ENCODE measurements at places on chromosomes 1 and 21. TPM values are rescaled to one million over a fixed set of nuclear protein-coding genes. Genes with fewer than 3 reads are reported as not detected.

FMO2 gene
- not detected for total RNA-seq

DNA sequence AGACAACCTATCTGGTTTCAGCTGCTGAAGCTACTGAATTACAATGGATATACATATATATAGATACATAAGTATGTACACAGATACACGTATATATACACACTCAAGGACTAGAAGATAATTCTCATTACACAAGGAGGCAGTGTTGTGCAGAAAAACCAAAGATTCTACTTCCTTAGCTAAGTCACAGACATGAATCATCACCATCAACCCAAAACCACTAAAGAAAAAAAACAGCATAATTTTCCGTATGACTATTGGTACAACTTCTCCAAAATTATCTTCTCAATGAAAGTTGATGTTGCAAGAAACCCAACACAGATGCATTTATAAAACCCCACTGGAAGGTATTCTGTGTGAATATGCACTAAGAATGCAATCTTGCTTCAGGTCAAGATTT lies 36.8 kb upstream of the RPF1 start:
- H3K27ac ChIP-seq, result no peak overlapping the region
- no peak overlapping the region for H3K4me3 ChIP-seq
- DNase-seq, result peak; percentile 90
- no peaks in the 10 kb centered on the region for H3K27me3 ChIP-seq
- H3K36me3 ChIP-seq, result no peaks in the 10 kb centered on the region

- H3K27me3 ChIP-seq, result peaks cover 5% of the 10 kb centered on the region
- DNase-seq, result no peak
- no peaks in the 10 kb centered on the region for H3K36me3 ChIP-seq
- no peak overlapping the region for H3K27ac ChIP-seq
- H3K4me1 ChIP-seq, result no peaks in the 10 kb centered on the region
- no peak overlapping the region for H3K4me3 ChIP-seq
Observed at GRCh38 chr1:116763116-116763786, 9.0 kb downstream of the CD2 start.

GPR25 gene
- not detected for total RNA-seq

OR2T29 gene
- total RNA-seq, result not detected

GRCh38 chr1:5365751-5366150 lies 626.5 kb downstream of the NPHP4 start:
- H3K27me3 ChIP-seq, result no peaks in the 10 kb centered on the region
- no peaks in the 10 kb centered on the region for H3K36me3 ChIP-seq
- H3K4me1 ChIP-seq, result no peaks in the 10 kb centered on the region

- no peak for DNase-seq
- no peak overlapping the region for H3K27ac ChIP-seq
- H3K4me1 ChIP-seq, result no peaks in the 10 kb centered on the region
Observed at GRCh38 chr1:177798614-177799013, 171.2 kb downstream of the SEC16B start.

DNA sequence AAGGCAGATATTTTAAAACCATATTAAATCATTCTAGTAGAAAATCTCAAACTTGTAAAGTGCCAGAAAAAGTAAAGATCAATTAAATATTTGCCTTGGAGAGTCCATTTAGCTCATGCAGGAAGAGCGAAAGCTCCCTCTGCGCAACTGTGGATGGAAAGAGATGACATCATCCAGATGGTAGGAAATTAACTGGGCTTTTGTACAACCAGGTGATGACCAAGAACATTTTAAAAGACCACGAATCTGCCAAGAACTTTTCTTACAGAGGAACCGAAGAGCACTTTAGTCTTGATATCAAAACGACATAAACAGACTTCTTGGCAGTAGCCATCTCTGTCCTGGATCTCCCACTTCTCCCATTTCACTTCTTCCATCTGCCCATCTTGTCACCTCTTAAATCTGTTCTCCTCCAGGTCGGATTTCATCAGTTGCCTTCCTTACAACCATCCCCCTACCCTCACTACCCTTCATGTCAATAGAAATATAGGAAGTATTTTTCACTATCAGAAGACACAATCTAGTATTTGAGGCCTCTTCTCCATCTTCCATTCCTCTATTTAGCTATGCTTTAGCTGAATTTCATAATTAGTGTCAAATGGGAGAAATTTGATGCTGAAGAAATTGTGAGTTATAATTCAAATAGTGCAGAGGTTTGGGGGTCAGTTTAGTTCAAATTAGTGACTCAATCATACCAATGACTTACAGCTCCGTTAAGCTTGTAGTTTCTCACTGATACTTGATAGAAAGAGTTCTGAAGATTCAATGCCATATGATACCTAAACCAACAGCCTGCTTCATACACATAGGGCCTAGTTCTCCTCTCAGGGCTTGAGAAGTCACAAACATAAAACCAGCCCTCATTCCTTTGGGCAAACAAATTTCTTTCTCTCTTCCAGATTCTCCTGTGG lies 22.0 kb upstream of the DNASE2B start:
- H3K4me3 ChIP-seq, result no peak overlapping the region
- peaks cover 30% of the 10 kb centered on the region for H3K4me1 ChIP-seq
- no peaks in the 10 kb centered on the region for H3K27me3 ChIP-seq
- no peak overlapping the region for H3K27ac ChIP-seq
- H3K36me3 ChIP-seq, result no peaks in the 10 kb centered on the region
- DNase-seq, result no peak

GRCh38 chr1:156097499-156098178 lies 15.4 kb upstream of the MEX3A start:
- H3K4me3 ChIP-seq, result no peak overlapping the region
- H3K36me3 ChIP-seq, result peaks cover 5% of the 10 kb centered on the region
- no peaks in the 10 kb centered on the region for H3K27me3 ChIP-seq
- peak overlapping the region; percentile 91 for H3K27ac ChIP-seq

SYPL2 gene
- 0.77 TPM for total RNA-seq

PLA2G2D gene
- total RNA-seq, result not detected

IFI44 gene
- total RNA-seq, result 144 TPM

DNA sequence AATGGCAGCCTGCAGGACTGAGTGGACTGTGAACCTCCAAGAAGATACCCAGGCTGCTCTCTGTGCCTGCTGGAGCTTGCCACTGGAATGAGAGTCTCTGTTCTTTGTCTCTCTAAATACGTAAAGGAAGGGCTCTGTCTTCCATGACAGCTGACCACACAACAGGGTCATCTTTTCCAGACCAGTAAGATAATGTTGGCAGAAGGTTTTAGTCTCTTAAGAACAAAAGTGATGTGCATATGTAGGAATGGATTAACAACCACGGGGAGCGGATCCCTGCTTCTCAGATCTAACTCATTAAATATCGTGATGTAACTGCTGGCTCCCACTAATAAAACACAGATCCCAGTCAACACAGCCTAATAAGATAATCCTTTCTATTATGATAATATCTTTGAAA lies 67.5 kb downstream of the MAP10 start:
- H3K27ac ChIP-seq, result no peak overlapping the region
- no peaks in the 10 kb centered on the region for H3K36me3 ChIP-seq
- DNase-seq, result no peak
- no peak overlapping the region for H3K4me3 ChIP-seq

ANGPTL3 gene
- not detected for total RNA-seq

DNA sequence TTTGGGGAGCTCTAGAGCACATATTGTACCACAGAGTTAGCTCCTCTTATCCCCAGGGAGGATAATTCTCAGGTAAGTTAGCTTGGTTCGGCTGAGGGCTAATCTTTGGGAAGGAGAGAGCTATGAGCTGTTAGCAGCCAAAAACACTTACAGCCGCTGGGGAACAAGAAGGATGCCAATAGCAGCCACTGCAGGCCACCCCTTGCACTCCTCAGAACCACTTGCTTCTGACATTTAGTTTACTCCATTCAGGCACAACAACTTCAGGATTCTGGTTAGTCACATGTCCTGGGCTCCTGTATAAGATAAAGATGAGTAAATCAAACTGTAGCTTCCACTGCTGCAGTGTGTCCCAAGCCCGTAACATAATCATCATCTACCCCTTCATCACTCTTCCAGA lies 212.6 kb upstream of the ADGRL2 start:
- H3K27me3 ChIP-seq, result no peaks in the 10 kb centered on the region
- no peaks in the 10 kb centered on the region for H3K4me1 ChIP-seq
- H3K36me3 ChIP-seq, result no peaks in the 10 kb centered on the region

DNA sequence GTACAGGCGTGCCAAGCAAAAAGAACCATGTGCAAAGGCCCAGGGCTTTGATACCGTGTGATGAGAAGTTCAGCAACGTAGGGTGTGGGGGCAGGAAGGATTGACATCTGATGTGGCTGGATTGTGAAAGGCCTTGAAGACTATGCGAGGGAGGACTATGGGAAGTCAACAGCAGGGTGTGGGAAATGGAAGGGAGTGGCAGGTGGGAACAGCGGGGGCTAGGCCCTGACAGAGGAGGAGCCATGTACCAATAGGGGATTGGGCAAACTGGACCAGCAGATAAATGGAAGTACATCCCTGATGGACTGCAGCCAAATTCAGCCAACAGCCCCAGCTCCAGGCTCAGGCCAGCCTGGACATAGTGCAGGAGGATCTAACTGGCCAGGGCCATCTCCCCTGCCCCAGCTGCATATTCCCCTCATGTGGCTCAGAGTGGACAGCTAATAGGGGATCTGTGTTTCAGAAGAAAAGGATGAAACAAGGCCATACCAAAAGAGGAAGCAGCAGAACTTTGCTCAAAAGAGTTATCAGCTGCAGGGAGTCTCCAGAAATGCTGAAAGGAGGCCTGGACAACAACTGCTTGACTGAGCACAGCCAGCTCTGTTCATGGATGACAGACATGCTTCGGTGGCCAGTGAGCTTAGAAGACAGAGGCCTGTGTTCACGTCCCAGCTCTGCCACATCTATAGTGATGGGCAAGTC lies 140.2 kb upstream of the SGIP1 start:
- H3K36me3 ChIP-seq, result no peaks in the 10 kb centered on the region
- H3K4me3 ChIP-seq, result no peak overlapping the region
- no peak for DNase-seq
- H3K4me1 ChIP-seq, result no peaks in the 10 kb centered on the region
- no peaks in the 10 kb centered on the region for H3K27me3 ChIP-seq

GRCh38 chr1:66350001-66350547 lies 183.9 kb upstream of the SGIP1 start:
- H3K4me3 ChIP-seq, result no peak overlapping the region
- DNase-seq, result no peak
- H3K27ac ChIP-seq, result no peak overlapping the region
- peaks cover 13% of the 10 kb centered on the region for H3K4me1 ChIP-seq
- H3K36me3 ChIP-seq, result no peaks in the 10 kb centered on the region
- no peaks in the 10 kb centered on the region for H3K27me3 ChIP-seq

ETV3L gene
- total RNA-seq, result not detected

DNA sequence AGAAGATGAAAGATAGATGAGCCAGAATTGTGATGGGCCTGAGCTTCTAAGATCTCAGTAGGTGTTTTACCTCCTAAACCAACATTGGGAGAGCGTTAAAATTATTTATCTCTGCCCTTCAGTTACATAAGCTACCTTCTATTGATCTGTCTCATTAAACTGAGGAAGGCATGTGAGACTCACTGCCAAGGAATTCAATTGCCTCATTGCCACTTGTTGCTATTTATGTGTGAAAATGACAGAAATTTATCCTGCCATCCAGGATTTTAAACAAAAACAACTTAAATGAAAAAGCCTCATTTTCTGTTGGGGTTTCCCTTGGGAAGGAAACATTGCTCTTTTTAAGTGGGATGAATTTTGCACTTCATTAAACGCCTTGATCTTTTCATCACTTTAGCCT lies 78.7 kb upstream of the RUNX1 start:
- no peak overlapping the region for H3K4me3 ChIP-seq
- H3K36me3 ChIP-seq, result no peaks in the 10 kb centered on the region
- DNase-seq, result peak; percentile 27
- H3K27me3 ChIP-seq, result no peaks in the 10 kb centered on the region
- no peaks in the 10 kb centered on the region for H3K4me1 ChIP-seq
- H3K27ac ChIP-seq, result no peak overlapping the region

- no peak overlapping the region for H3K27ac ChIP-seq
- H3K36me3 ChIP-seq, result peaks cover 36% of the 10 kb centered on the region
- peaks cover 9% of the 10 kb centered on the region for H3K4me1 ChIP-seq
- no peak for DNase-seq
- H3K27me3 ChIP-seq, result no peaks in the 10 kb centered on the region
- no peak overlapping the region for H3K4me3 ChIP-seq
Observed at GRCh38 chr1:23288671-23289070, 55.4 kb downstream of the HNRNPR start.

DNASE2B gene
- not detected for total RNA-seq

- no peaks in the 10 kb centered on the region for H3K36me3 ChIP-seq
- no peak overlapping the region for H3K27ac ChIP-seq
- no peak overlapping the region for H3K4me3 ChIP-seq
- no peak for DNase-seq
Observed at GRCh38 chr1:33048426-33048825, 11.7 kb upstream of the AK2 start.

SLAMF8 gene
- total RNA-seq, result 1.7 TPM

DNA sequence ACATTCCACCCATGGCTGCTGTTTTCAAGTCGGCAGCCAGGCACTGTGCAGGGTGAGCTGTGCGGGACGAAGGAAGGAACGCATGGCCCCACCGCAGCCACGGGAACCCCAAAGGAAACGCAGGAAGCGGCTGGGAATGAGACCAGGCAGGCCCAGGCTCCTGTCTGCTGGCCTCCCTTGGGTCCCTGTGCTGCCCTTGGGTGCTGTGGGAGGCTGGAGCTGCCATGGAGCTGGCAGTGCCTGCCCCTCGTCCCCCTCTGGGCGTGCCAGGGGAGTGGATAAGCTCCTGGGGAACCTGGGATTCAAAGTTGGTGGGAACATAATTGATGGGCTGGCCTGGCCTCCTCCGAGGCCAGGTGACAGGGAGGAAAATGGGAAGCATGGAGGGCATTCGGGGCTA lies 5.3 kb upstream of the KRTAP10-4 start:
- H3K27me3 ChIP-seq, result no peaks in the 10 kb centered on the region
- H3K36me3 ChIP-seq, result no peaks in the 10 kb centered on the region
- DNase-seq, result no peak
- H3K4me1 ChIP-seq, result no peaks in the 10 kb centered on the region
- no peak overlapping the region for H3K27ac ChIP-seq

DNA sequence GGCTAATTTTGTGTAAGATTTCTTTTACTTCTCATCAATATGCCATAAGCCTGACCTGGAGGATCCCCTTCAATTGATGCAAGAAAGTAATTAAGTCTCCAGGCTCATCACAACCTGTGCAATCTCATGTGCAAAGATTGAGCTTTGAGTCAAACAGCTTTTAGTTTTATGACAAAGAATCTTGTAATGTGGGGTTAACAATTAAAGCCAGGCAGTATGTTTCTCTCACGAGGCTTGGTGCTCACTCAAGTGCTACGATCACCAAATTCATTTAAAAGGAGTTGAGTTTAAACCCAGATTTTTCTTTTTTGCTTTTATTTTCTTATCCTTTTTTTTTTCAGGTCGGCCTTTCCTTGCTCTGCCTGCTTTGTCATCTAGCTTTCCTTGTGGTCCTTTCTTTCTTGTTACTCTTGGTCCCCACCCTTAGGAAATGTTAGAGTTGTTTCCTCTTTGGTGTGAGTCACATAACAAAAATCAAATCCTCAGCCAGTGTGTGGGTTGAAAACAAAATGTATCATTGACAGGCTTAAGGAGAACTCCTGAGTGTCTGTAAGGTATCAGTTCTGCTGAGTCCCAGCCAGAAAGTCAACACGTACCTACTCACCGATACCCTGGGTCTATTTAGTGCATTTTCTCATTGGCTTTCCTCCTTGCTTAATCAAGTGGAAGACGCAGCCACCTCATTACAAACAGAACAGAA lies 1037.2 kb downstream of the ADGRL2 start:
- peaks cover 8% of the 10 kb centered on the region for H3K4me1 ChIP-seq
- H3K27me3 ChIP-seq, result no peaks in the 10 kb centered on the region
- peak; percentile 47 for DNase-seq
- H3K36me3 ChIP-seq, result no peaks in the 10 kb centered on the region
- H3K4me3 ChIP-seq, result no peak overlapping the region
- H3K27ac ChIP-seq, result no peak overlapping the region

Measured in astrocyte (in vitro differentiated cells and primary cell).